ENCODE measurements at places on chromosomes 2 and 18.

GRCh38 chr18:45274026-45274425, 341.2 kb upstream of the SLC14A2 start:
- ATAC-seq: no peak

DNA sequence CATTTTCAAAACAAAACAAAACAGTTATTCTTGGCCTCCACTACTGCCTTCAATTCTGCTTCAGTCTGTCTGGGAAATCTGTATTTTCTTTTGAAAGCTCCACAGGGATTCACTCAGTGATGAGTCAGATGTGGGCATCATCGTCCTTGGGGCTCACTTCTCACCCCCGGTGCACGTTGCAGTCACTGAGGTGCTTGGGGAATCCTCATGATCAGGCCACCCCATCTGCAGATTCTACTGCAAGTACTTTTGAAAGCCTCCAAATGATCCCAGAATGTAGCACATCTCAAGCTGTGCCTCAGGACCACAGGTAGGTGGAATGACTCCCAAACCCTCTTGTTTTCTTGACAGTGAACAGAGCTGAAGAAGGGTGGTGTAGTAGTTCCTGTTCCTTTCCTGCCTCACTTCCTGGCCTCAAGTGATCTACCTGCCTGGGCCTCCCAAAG, 34.3 kb downstream of the LPIN2 start:
- ATAC-seq: no peak

DNA sequence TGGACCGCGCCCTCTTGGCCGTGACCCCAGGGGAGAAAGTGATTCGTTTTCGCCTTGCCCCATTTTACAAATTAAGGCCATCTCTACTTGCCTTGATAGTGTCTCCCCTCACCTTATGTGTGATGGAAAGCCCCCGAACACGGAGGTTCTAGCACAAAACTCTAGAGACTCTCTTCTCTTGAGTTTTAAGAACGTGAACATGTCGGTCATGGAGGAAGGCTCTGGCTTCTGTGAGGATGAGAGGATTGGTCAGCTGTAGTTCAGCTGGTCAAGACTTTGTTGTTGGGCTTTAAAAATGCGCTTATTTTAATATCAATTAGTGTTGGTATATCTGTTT, 828 bp downstream of the DYNC1I2 start:
- no peak for ATAC-seq

DNA sequence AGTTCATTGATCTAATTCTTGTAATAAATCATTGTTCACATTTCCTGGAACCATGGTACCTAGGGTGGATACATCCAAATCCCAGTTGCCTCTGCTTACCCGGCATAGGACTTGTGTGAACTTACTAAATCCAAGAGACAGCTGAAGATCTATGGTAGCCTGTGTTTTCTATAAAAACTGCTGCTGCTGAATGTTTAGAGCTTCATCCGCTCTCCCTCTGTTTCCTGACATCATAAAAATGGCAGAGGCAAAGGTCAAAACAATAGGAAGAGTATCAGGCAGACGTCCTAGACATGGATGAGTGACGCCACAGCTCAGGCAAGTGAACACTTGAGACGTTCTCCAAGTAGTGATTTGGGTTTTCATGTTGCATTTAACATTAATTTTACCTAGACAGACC, 258.3 kb downstream of the ALPK2 start:
- no peak for ATAC-seq
